Caudate nucleus (tissue), 63 donors: ENCODE measurements at places on chromosomes 1 and 21.

GRCh38 chr1:206921772-206922265, at the start of gene FCMR:
Gene FCMR, minus strand, starts transcription at chr1:206921941. Its CDS starts 87 bp downstream, at chr1:206921854.
- no peak for DNase-seq

GRCh38 chr1:212430416-212430815, 2.3 kb upstream of the NENF start:
- no peak for DNase-seq

- DNase-seq = no peak
These were observed 1.5 kb upstream of the ASCL5 start for GRCh38 chr1:201128476-201128875.

GRCh38 chr21:26147535-26147934, 23.0 kb downstream of the APP start:
- DNase-seq = no peak

GRCh38 chr21:30758306-30758705, 3.1 kb upstream of the KRTAP21-1 start:
- DNase-seq = no peak

DNA sequence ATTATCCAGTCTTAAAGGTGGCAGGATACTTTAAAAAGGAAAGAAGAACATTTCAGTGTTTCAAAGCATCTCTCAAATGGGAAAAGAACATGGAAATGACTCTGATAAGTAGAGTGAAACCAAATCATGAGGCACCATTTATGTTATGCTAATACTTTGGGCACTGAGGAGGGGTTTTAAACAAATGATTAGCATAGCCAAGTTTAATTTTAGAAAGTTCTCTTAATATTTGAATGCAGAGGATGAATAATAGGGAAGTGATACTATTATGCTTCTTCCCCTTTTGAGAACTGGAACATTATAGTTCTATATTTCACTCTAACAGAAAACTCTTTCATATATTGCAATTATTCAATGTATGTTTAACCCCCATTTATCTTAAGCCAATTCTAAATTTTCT, 1181.9 kb upstream of the PRMT6 start:
- DNase-seq = no peak

DNA sequence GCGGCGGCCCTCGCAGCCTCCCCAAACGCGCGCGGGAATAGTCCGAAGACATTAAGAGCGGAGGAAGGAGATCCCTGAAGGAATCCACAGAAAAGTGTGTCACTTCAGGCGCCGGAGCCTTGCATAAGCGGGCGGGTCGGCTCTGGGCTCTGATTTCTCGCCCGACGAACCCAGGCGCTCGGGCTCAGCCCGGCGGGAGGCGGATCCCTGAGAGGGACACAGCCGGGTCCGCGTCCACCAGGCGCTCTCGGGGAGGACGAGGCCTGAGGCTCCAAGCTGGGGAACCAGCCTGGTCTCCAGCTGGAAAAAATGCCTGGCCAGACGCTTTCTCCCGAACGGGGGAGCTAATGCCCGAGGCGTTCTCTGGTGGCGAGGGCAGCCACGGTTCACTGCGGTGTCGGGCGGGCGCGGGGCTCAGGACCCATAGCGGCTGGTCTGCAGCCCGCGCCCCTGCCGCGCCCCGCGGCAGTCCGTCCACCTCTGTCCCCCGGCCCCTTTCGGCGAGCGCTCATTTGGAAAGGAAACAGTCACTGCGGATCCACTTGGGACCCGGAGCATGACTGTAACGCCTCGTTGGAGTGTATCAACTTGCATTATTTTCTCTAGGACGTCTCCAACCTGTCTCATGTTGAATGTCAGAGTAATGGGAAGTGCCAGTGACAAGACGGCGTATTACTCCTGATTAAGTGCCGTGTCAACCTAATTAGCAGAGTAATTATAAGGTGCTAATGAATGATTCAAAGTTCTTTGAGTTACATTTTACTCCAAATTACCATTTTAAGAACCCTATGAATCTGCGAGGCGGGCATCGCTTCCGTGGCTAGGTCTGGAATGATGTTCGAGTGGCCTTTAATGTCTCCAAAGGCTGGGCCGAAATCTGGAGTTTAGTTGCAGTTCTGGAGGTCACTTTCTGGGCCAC, 1.6 kb upstream of the BARHL2 start:
- no peak for DNase-seq

DNA sequence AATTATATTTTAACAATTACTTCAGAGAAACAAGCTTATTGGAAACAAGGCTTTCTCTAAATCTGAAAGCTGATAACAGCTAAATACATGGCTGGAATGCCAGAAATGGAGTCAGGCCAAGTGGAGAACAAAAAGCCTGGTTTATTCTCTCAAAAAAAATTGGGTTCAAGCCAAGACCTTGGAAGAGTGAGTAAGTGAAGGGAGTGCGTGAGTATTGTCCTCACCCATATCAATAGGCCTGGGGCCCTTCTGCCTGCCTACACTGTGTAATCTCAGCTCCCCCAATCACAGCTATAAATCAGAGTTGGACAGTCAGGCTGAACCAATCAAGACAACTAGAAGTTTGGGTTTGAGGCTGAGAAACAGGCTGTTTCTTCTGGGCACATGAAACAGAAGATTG, 7.4 kb downstream of the KYAT3 start:
- DNase-seq = no peak
